Effector memory CD8-positive, alpha-beta T cell (primary cell): ENCODE measurements at places on chromosomes 4 and X.

DNA sequence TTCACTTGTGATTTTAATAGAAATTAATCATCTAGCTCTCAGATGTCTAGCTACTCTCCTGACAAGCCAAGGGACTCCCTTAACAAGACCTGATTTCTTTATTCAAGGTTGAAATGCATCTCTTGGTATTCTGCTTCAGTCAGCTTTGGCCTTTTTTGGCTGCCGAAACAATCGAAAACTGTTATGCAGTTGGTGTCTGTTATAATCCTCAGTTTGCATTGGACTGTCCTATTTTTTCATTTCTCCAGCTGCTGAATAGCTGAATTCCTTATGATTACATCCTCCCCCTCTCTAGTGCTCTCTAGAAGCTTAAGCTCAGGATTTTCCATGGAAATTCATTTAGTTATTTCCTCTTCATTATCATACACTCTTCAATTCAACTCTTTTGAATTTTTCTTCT is 177.2 kb downstream of the TRIML1 start:
- no peak for DNase-seq

DNA sequence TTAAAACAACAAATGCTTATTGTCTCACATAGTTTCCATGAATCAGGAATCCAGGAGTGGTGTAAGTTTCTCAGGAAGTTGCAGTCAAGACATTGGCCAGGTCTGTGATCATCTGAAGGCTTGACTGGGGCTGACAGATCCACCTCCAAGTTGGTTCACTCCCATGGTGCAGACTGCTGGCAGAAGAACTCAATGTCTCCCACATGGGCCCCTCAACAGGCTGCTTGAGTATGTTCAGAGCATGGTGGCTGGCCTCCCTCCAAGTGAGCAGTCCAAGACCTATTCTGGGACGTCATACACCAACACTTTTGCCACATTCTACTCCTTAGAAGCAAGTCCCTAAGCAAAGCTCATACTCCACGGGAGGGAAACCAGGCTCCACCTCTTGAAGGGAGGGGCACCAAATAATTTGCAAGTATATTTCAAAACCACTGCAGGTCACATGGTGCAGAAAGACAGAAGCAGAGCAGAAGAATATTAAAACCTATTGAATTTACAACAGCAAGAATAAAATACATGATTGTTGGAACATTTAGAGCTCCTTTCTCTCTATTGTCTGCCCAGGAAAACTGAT is 35.3 kb downstream of the LGI2 start:
- DNase-seq, result no peak

- DNase-seq, result no peak
Measured at GRCh38 chrX:136588036-136588435, 56.0 kb downstream of the VGLL1 start.

- no peak for DNase-seq
Measured at GRCh38 chr4:114334884-114335330, 263.7 kb upstream of the UGT8 start.

GRCh38 chr4:108449129-108449528 is 171.2 kb upstream of the RPL34 start:
- DNase-seq, result no peak

DNA sequence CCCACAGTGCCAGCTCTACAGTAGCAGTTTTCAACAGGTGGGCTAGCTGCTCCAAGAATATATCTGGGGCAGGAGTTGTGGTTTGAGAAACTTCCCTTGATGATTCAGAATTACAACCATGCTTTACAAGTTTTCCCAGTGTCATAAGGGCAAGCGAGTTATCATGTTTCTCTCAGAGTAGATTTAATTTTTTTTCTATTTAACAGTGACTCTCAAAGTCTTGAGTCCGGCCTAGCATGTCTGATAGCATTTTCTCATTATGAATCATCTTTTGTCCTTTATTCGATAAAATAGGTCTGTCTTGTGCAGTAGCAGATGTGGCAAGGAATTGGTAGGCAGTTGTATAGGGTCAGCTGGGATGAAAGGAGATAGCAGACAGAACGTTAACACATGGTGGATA is 62.2 kb upstream of the SPANXD start:
- DNase-seq, result no peak

DNA sequence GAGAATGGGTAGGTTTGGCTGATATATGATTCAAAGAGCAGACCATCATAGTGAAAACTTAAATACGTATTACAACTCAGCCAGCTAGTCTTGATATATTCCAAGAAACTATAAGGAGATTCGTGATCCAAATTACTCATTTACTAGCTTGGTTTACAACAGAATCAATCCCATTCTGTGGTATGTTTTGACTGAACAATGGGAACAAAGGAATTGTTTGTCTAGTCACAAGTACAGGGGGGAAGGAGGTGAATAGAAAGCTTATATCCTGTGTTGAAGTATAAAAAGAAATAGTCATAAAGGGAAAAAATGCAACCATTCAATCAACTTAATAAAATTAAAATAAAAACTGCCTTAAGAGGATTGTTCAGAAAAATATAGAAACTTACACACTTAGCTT is 17.0 kb downstream of the C4orf54 start:
- DNase-seq, result no peak

DNA sequence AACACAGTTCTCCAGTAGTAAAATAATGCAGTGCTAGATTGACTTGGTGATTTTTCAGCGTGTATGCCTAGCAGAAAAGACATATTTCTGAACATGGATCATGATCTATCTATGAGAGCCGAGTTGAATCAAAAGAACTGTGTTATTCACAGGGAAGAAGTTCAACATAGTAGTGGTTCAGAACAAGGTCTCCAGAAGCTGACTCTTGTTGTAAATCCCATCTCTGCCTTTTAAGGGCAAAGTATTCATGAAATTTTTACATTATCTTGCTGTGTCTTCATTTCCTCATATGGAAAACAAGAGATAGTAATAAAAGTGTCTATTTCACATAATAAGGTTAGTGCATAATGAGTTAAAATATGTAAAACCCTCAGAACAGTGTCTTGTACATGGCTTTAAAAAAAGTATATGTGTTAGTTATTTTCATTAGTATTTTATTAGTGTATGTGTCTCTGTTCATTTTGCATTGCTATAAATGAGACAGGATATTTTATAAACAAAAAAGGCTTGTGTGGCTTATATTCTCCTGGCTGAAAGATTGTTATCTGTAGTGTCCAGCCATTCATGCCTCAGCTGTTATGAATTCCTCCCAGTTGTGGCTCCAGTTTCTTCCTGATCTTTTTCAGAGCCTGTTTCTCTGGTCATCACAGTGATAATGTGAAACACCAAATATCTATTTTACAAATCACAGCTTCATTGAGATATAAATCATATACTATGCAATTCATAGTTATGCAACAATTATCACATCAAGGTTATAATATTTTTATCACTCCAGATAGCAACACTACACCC is 1351.2 kb downstream of the STIM2 start:
- DNase-seq, result no peak

- DNase-seq, result no peak
Measured at GRCh38 chr4:174629265-174629664, 107.0 kb upstream of the HPGD start.

GRCh38 chr4:1291996-1292702 is 2.5 kb downstream of the MAEA start:
- DNase-seq, result no peak

DNA sequence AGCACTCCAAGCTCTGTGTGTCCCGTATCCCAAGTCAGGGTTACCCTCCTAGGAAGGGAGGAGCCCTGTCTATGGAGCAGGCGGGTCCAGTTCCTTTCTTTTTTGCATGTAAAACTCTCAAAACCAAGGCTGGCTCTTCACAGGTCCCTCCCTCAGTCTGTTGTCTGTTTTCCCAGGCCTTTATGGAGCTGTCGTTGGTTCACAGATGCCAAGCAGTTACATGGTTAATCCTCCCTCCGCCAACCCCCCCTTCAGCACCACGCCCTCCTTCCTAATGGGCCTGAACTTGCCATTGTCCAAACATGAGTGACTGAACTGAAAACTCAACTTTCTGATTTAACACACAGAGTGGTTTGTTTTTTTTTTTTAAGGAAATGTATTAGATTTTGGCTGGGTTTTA is 148.3 kb downstream of the STOX2 start:
- DNase-seq, result no peak

DNA sequence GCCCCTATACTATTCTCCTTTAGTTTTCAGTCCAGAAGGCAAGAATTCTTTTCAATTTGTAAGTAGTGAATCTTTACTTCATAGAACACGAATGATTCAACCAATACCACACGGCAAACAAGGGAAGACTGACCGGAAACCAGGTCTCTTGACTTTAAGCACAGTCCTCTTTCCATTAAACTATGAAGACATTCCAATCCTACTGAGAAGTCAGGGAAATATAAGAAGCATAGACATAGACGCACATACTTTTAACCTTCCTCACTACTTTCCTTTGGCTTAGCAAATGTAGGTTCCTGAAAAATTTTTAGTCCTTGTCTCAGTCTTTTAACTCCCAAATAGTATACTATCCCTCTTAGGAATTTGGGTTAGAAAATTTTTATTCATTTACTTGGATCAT is 9.1 kb downstream of the CHRDL1 start:
- no peak for DNase-seq

- no peak for DNase-seq
Measured at GRCh38 chr4:76802236-76803021, 95.5 kb downstream of the SOWAHB start.

GRCh38 chr4:145618932-145619638 is at the start of gene MMAA:
Gene MMAA (plus strand): TSS chr4:145619385. CDS start chr4:145639140, 19,755 bp downstream.
- DNase-seq, result peak; percentile 94

DNA sequence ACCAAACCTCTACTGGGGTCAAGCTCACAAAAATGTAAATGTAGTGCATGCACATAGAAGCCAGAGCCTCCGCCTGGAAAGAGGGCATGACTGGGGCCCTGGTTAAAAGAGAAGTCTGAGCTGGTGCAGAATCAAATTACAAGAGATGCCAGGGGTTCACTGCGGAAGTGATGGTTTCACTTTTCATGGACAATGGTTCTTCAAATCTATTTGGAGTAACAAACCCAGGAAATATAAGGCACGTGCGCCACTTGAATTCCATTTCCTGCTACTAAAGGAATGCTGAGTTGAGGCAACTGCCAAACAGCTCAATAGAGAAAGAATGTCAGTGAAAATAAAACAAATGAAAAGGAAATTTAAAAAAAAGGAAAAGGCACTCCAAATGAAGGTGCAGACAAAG is 79.8 kb downstream of the FUNDC1 start:
- DNase-seq, result no peak

DNA sequence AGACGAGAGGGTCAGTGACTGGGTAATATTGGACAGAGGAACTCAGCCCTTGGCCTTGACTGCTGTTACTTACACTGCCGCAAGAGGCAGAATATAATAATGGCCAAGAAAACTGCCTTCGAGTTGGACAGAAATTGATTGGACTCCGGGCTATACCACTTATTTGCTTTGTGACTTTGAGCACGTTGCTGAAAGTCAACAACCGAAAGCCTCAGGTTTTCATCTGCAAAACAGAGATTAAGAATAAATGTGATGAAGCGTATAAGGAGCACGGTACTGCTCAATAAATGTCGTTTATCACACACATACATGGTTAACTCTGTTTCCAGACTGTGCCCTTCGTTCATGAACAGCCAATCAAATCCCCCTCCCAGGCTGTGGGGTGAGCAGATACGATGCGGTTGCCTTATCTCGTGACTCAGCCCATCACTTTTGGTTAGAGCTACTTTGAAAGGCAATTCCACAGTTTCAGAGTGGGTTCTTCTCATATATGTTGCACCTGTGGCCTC is 91.6 kb downstream of the TSPAN7 start:
- no peak for DNase-seq

- no peak for DNase-seq
Measured at GRCh38 chrX:134676436-134676835, 18.2 kb upstream of the PLAC1 start.

DNA sequence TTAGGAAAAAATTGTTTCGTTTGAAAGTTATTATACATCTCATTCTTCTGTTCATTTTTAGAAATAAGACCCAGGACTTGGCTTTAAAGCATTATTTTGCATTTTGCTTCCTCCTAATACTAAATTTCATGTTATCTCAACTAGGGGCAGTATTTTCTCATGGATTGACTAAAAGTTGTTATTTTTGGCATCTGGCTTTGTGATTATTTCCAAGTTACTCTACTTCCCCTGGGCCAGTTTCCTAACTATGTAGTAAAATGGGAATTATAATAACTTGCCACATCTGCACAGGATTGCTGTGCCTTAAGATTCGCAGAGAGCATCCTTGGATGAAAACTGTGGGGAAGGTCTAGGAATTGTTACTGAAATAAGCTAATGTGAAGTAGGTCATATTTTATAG is 3.0 kb downstream of the RBPJ start:
- DNase-seq, result no peak

- no peak for DNase-seq
Measured at GRCh38 chr4:178462710-178463109, 1020.5 kb upstream of the AGA start.

DNA sequence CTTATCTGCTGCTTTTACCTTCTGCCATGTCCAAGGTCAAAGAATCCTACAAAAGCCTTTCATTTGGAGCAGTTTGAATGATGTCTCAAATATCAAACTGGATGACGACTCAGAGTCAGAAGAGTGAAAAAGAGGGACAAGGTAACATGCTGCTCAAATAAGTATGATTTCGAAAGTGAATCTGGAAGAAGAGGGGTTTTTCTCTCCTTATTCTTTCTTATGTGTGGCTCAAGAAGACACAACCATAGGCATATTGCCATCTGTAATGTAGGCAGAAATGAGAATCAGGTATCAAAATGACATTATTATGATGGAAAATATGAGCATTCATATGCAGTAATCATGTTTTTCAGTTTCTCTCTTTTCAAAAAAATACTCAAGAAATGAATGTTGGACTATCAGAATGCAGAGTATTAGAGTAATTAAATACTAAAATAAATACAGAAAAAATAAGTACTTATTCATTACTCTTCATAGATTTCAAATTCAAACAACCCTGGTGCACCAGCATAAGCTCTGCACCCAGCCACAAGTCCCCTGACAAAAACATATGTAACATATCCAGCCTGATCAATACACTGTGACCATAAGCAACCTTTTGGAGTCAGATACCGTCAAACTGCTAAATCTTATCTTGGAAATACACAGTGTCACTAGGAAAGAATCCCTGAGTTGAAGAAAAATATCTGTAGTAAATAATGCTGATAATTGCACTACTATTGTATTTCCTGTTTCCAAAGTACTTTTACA is 468.6 kb downstream of the INPP4B start:
- no peak for DNase-seq

DNA sequence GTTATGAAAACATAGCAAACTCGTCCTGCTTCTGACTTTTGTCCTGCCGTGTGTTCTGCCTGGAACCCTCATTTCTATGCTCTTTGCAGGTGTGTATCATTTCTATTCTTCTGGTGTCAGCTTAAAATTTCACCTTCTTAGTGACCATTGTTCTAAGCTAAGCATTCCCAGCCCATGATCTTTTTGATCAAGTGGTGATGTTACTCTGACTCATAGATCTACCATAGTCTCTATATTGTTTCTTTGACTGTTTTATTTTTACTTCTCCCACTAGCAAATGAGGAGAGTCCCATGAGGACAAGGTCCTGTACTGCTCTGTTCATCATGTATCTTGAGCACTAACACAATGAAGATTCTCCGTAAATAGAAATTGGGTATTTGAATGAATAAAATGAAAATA is 14.1 kb upstream of the CXCL6 start:
- no peak for DNase-seq

GRCh38 chr4:81628489-81628888 is 156.8 kb upstream of the RASGEF1B start:
- no peak for DNase-seq

GRCh38 chrX:18888281-18888680 is 95.6 kb downstream of the PHKA2 start:
- no peak for DNase-seq

- DNase-seq, result no peak
Measured at GRCh38 chrX:153560000-153560399, 38.9 kb downstream of the CCNQ start.
